ENCODE measurements at places on chromosomes 7 and 10. TPM values are rescaled to one million over a fixed set of nuclear protein-coding genes. Genes with fewer than 3 reads are reported as not detected.

The ECHDC3 gene
- total RNA-seq: 26.3 TPM

The LIPM gene
- not detected for total RNA-seq

The KCNMA1 gene
- total RNA-seq: 12.5 TPM

The STEAP4 gene
- 0.80 TPM for total RNA-seq

The OR2A12 gene
- not detected for total RNA-seq

The GIMAP1 gene
- total RNA-seq: not detected

The VWDE gene
- 0.12 TPM for total RNA-seq

The SVIL gene
- 52.9 TPM for total RNA-seq

The CTAGE8 gene
- 9.5 TPM for total RNA-seq

The CTAGE4 gene
- total RNA-seq: 2.8 TPM

The PLEKHS1 gene
- not detected for total RNA-seq

The PPP1R9A gene
- 11.7 TPM for total RNA-seq

The NKX1-2 gene
- not detected for total RNA-seq

The AGR3 gene
- not detected for total RNA-seq

The ARHGEF35 gene
- total RNA-seq: 5.3 TPM

The FAM131B gene
- total RNA-seq: 1.5 TPM

The ATRNL1 gene
- 11.7 TPM for total RNA-seq

The MRPS16 gene
- 86.9 TPM for total RNA-seq

Measured in epithelial cell of proximal tubule (primary cell).